Activated CD8-positive, alpha-beta memory T cell treated with anti-CD3 and anti-CD28 coated beads, Interleukin-2, amount 50 U/mL, for 48 hours (primary cell): ENCODE measurements at places on chromosomes 6 and 20.

DNA sequence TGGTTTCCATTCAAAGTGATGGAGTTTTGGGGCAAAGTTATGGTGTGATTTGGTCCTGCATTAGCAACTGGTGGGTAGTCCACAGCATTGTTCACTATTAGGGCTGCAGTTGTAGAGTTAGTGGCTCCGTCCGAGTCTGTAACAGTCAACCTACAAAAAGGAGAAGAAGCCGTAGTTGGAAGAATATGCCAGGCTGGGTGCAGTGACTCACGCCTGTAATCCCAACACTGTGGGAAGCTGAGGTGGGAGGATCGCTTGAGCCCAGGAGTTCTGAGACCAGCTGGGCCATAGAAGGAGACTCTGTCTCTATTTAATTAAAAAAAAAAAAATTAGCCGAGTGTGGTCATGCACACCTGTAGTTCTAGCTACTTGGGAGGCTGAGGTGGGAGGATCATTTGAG lies 69.5 kb downstream of the KIAA0319 start:
- DNase-seq: no peak

- no peak for DNase-seq
These were observed 100.4 kb downstream of the BMP5 start for GRCh38 chr6:55775029-55775318.

DNA sequence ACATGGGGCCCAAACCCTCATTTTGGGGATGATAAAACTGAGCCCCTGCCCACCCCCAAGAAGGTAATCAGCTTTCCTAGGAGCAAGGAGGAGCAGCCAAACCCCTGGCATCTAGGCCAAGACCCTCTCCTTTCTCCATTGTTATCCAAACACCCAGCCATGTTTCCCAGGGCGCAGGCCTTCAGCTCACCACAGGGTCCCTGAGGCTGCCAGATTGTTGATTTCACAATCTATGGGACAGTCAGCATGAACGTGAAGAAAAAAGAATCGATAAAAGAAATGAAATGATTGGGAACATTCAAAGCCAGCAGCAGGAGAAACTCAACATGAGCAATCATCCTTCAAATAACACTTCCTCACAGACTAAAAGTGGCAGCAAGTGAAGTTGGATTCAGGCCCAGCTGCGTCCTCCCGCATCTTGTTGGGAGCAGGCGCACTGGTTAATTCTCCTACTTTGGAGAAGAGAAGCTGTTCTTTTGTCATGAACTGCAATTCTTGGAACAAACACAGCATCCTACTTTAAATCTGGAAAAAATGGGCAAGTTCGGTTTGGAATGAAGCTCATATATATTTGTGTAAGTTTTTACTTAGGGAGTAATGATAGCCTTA lies 241.8 kb upstream of the PRDM1 start:
- no peak for DNase-seq

DNA sequence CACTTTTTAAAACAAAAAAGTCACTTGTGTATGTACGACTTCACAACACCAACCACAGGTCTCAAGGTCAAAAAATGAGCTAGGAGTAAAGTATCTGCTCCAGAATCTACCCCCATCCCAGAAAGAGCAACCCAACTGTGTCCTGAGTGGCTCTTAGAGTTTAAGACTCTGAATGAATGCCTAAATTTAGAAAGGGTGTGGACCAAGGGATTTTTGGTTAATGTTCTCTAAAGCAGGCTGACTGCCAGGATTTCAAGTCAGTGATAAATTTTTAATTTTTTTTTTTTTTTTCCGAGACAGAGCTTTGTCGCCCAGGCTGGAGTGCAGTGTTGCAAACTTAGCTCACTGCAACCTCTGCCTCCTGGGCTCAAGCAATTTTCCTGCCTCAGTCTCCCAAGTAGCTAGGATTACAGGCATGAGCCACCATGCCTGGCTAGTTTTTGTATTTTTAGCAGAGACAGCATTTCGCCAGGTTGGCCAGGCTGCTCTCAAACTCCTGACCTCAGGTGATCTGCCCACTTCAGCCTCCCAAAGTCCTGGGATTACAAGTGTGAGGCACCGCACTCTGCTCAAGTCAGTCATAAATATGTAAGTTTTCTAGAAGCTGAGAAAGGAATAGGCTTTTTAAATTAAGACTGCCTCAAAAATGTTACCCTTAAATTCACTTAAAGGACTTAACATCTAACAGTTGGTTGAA lies 20.2 kb downstream of the STAU1 start:
- DNase-seq: no peak

DNA sequence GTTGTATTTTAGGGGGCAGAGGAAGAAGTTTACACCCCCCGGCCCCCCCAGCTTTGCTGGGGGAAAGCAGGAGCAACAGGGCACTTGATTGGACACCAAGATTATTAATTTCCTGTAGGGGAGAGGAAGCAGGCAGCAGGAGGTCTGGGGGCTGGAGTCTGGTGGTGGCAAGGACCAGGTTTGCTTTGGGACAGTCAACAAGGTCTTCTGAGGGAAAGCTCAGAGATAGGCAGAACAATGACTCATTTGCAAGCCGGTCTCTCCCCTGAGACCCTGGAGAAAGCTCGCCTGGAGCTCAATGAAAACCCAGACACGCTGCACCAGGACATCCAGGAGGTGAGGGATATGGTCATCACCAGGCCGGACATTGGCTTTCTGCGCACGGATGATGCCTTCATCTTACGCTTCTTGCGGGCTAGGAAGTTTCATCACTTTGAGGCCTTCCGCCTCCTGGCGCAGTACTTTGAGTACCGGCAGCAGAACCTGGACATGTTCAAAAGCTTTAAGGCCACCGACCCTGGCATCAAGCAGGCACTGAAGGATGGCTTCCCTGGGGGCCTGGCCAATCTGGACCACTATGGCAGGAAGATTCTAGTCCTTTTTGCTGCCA lies 1.6 kb downstream of the CLVS2 start:
- no peak for DNase-seq

- peak; percentile 60 for DNase-seq
These were observed 224.8 kb upstream of the MARCKS start for GRCh38 chr6:113632220-113632864.

DNA sequence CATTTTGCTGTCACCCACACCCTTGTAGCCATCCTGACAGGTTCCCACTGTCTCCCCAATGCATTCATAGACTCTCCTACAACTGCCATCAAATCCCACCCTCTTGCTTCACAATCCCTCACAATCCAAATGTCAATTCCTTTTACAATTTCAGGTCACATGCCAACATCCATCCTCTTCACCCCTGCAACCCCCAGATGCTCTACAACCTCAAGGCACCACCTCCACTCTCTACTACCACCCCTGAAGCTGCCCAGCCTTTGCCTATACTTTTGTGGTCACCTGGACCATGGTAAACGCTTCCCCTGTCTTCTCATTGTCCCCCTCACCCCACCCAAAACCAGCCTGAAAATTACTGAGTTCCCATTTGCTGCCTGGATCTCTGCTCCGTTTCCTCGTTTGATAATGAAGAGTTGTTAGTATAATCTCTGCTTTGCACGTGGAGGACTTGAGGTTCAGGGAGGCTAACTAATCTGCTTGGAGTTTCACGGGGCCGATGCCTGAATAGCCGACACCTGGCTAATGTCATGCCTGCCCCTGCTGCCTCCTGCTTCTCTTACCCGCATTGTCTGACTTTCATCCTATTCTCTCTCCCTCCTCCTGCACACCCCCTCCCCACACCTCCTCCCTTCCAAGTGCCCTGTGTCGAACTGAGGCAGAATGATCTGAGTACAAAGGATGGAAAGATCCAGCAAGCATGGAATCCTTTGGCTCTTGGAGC lies 82.4 kb upstream of the TOX2 start:
- no peak for DNase-seq

DNA sequence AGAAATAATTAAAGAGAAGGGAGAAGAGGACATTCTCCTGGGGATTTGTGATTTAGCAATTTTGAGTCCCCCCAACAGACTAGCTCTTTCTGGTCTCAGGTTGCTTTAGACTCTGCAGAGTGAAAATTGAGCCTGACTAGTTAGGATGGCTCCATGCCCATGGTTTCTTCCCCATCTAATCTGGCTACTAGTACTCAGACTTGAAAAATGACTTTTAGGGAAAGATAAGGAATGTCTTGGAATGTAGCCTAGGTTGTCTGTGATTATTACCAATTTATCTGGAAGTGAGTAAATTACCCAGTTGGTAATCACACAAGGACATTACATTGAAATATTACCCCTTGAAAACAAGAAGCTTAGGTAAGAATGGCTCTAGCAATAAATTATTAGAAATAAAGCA lies 4.2 kb downstream of the BEND6 start:
- DNase-seq: no peak

DNA sequence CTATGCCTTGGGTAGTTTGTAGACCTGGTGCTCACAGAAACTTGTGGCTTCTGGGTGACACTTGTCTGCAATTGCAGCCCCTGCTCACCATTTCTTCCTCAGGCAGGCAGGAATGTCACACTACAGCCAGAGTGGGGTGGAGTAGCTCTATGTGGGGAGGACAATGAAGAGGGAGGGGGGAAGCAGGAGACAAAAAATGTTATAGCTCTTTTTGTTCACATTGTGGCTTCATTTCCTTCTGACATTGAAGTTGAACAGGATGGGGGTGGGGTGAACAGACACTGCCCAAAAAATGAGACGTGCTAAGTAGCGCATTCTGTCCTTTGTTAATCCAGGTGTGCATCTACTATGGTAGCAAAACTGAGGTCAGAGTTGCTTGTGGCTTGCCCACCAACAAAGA lies at the start of gene THEMIS:
Gene THEMIS (minus strand): TSS at position 124 of the 400 bp plus-strand sequence. CDS start 126 bp downstream, outside the sequence.
- peak; percentile 63 for DNase-seq

- no peak for DNase-seq
These were observed 105.5 kb downstream of the PPP1R14C start for GRCh38 chr6:150248300-150248699.

DNA sequence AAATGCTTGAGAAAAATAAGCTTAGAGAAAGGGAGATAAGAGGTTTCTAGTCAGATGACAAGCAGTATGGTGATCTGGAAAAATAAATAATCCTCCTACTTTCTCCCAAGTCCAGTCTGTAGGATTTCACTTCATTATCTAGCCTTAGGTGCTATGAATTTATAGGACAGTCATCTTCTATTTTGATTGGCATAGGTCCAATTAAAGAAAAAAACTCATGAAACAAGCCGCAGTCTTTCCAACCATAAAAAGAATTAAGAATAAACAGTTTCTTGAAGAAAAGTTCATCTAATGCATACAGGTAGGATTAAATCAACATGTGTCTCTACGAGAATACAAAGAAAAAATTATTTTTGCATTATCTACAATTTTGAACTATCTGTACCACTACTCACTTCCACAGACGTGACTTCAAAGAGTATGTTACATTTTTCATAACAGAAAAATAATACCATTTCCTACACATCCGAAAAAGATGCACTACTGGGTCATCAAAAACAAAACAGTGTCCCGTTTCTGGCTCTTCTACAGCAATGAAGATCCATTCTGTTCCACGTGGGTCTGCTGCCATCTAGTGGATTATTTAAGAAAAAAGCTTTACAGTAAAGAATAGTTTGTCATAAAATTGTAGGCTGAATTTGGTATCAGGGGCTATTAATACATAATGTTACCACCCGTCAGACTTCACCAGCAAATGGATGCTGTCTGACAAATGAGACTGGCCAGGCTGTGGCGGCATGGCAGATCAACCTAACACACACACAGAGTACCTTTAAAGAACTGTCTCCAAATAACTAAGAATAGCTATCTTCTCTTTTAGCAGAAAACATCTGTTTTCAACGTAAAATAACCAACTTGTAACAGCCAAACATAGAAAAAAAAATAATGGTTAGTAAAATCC lies 28.9 kb downstream of the STX7 start:
- no peak for DNase-seq

GRCh38 chr6:43746071-43746470 lies 23.9 kb upstream of the VEGFA start:
- peak; percentile 33 for DNase-seq

- DNase-seq: no peak
These were observed 294.2 kb upstream of the JARID2 start for GRCh38 chr6:14951704-14952103.

DNA sequence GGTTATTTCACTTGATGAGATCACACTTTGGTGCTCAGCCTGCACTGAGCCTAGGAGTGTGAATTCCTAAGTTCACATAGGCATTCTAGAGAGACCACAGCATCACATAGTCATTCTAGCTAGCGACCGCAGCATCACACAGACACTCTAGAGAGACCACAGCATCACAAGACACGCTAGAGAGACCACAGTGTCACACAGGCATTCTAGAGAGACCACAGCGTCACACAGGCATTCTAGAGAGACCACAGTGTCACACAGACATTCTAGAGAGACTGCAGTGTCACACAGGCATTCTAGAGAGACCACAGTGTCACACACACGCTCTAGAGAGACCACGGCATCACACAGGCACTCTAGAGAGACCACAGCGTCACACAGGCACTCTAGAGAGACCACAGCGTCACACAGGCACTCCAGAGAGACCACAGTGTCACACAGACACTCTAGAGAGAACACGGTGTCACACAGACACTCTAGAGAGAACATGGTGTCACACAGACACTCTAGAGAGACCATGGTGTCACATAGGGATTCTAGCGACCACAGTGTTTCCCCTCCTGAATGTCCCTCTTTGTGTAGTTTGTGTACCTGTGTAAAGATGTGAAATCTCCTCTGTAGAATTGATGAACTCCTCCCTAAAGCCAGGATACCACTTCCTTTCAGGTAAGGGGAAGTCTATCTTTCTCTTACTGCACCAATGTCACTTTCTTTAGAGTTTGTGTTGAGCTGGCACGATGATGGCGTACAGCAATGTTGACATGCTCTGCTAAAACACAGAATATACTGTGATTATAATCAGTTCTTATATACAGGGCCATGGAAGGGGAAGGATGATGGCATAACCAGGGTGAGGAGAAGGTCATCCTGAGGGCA lies 169.4 kb downstream of the ZDHHC14 start:
- DNase-seq: no peak

DNA sequence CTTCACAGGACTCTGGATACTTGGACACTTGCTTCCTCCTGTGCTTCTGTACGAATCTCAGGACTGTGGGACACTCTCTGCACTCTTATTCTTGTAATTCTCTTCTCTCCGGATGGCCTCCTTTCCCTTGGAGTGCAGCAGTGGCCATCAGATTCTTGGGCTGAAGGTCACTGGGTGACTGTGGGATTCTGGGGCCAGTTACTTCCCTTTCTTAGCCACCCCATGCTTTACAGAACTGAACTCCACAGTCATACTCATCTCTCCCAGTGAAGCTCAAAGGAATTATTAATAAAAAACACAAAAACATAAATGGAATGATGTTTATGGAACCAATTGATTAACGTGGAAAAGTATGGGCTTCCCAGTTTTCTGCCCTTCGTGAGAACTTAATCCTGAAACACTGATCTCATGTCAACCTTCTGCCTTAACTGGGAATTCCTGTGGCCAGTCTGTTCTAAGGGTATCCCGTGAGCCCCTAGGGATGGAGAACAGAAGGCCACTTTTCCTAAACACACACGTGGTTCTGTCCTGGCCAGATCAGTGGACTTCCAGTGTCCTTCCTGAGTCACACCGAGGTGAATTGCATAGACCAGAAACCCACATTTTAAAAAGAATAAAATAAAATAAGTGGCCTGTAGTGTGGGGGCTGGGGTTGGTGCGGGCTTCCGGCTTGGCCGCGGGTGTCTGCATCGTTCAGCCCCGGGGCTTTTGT lies 23.6 kb upstream of the HLA-E start:
- DNase-seq: no peak

- no peak for DNase-seq
These were observed 90.4 kb upstream of the MCHR2 start for GRCh38 chr6:100084316-100084990.
